ENCODE measurements at places on chromosomes 16 and 17. TPM values are rescaled to one million over a fixed set of nuclear protein-coding genes. Genes with fewer than 3 reads are reported as not detected.

- DNase-seq, result no peak
Observed at GRCh38 chr17:7867881-7868329, 10.1 kb downstream of the CYB5D1 start.

GRCh38 chr16:86834451-86835035, 256.2 kb downstream of the FOXL1 start:
- peak; percentile 21 for DNase-seq

DNA sequence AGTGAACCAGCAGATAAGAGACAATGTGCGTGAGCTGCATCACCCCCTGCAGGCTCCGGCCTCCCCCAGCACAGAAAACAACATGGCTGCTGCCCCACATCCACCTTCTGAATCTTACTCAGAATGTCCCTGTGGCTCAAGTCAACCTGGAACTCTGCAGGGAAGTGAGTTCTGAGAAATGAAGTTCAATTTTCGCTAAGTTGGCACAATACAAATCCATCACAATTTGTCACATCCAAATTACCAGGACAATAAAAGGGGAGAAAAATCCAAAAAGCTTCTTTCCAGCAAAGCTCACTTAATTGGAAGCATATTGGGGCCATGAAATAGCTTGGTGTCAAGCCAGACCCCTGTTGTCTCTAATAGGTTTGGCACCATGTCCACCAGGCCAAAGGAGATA, 38.1 kb downstream of the CLEC19A start:
- DNase-seq, result no peak

GRCh38 chr16:69485816-69486215, 61.4 kb downstream of the CYB5B start:
- no peak for DNase-seq

- DNase-seq, result no peak
Observed at GRCh38 chr17:40422990-40423633, 5.4 kb upstream of the TOP2A start.

DNA sequence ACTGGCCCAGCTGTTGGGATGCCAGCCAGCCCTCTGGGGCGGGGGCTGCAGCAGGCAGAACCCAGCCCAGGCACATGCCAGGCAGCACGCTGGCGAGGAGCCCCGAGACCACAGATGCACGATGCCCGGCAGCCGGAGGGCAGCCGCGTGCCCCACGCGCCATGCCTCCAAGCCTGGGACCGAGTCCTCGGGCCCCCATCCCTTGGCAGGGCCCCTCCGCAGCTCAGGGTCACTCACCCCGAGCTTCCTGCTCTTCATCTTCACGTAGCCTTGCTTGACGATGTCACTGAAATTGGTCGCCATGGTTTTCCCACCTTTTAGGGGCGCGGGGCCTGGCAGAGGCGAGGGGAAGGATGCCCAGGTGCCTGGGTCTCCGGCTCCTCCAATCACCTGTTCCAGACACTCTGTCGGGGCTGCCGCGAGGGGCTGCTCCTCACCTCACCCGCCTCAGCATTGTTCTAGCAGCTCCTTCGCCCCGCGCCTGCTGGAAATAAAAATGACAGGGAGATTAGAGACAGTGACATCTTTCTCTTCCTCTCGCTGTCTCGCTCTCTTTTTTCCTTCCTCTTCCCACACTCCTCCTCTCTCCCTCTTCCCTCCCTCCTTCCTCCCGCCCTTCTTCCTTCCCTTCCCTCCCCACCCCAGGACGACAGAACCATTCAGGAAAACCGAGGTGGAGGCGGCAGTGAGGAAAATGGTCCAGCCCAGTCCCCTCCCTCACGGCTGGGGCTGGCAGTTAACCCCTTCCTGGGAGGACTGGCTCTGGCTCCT, 6.9 kb downstream of the DOK4 start:
- DNase-seq, result peak; percentile 73

GRCh38 chr17:45689451-45689850, 94.7 kb upstream of the CRHR1 start:
- no peak for DNase-seq

DNA sequence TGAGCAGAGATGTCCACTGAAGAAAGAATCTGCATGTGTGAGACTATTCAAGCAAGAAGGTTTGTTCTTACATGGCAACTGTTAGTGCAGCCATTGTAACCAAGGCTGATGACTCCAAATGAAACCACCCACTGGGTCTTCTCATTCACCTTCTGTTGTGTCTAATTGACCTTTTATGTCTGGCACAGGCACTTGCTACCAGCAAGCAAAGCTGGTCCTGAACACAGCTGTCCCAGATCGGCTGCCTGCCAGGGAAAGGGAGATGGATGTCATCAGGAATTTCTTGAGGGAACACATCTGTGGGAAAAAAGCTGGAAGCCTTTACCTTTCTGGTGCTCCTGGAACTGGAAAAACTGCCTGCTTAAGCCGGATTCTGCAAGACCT, 3.6 kb downstream of the CDC6 start:
- DNase-seq, result no peak

- no peak for DNase-seq
Observed at GRCh38 chr16:57846078-57846697, 43.9 kb upstream of the KIFC3 start.

GRCh38 chr17:37823996-37824395, 79.1 kb upstream of the HNF1B start:
- no peak for DNase-seq

The TMC5 gene
- not detected for total RNA-seq

The CFAP119 gene
- 3.2 TPM for total RNA-seq

The MEFV gene
- total RNA-seq, result under 0.01 TPM

Data from fibroblast of villous mesenchyme (primary cell).